Muscle of leg (tissue), 16 donors: ENCODE measurements at places on chromosomes 5 and 9. TPM values are rescaled to one million over a fixed set of nuclear protein-coding genes. Genes with fewer than 3 reads are reported as not detected.

DNA sequence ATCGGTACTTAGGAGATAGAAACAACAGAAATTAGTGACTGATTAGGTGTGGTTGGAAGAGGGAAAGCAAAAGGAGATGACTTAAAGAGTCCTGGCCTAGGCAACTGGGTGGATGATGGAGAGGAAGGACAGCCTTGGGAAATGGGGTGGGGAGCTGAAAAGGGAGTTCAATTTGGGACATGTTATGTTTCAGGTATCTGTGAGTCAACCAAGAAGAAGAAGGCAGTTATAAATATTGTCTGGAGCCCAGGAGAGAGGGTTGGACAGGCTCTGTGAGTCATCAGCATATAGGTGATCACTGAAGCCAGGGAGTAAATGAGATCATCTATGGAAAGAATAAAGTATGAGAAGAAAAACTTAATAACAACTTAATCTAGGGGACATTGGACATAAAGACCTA lies 357.7 kb downstream of the NPR3 start:
- DNase-seq = peak; percentile 41
- no peak overlapping the region for H3K4me3 ChIP-seq
- no peaks in the 10 kb centered on the region for H3K36me3 ChIP-seq
- H3K27ac ChIP-seq = no peak overlapping the region
- no peaks in the 10 kb centered on the region for H3K27me3 ChIP-seq
- no peaks in the 10 kb centered on the region for H3K4me1 ChIP-seq

GRCh38 chr5:38871790-38872551 lies 26.2 kb downstream of the OSMR start:
- H3K4me3 ChIP-seq = no peak overlapping the region
- peaks cover under 1% of the 10 kb centered on the region for H3K36me3 ChIP-seq
- H3K4me1 ChIP-seq = no peaks in the 10 kb centered on the region

GRCh38 chr9:113989714-113990569 lies 88.2 kb downstream of the AMBP start:
- DNase-seq = no peak
- no peaks in the 10 kb centered on the region for H3K27me3 ChIP-seq
- H3K36me3 ChIP-seq = peaks cover 14% of the 10 kb centered on the region
- no peak overlapping the region for H3K4me3 ChIP-seq
- peak overlapping the region; percentile 91 for H3K27ac ChIP-seq

FAM153A gene
- 0.31 TPM for total RNA-seq

DNA sequence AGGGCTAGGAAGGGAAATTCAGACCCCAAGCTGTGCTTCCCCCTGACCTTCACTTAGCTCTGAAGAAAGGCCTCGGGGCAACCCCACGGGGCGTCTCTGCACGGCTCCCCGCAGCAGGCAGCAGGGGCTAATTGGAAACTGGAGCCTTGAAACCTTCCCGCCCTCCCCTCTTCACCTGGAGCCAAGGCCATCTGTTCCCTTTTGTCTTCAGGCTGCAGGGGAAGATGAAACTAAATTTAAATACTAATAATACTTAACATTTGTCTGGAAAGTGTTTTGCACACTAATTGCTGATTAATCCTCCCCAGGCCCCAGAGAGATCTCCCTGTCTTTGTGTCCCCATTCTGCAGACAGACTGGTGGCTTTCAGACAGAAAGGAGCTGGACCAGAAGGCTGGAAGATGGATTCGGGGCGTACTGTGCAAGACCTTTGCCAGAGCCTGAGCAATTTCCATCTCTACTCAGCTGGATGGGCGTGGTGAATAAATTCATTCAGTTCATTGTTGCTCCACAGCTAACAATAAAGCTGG lies 34.1 kb upstream of the CPLX2 start:
- H3K4me3 ChIP-seq = no peak overlapping the region
- no peaks in the 10 kb centered on the region for H3K4me1 ChIP-seq

GRCh38 chr9:84862810-84863287 lies 193.3 kb downstream of the NTRK2 start:
- no peaks in the 10 kb centered on the region for H3K36me3 ChIP-seq
- H3K27me3 ChIP-seq = no peaks in the 10 kb centered on the region
- peak; percentile 49 for DNase-seq
- no peak overlapping the region for H3K4me3 ChIP-seq

MCTP1 gene
- 11.0 TPM for total RNA-seq

- H3K4me1 ChIP-seq = peaks cover 3% of the 10 kb centered on the region
- peak overlapping the region; percentile 81 for H3K27ac ChIP-seq
- no peak overlapping the region for H3K4me3 ChIP-seq
- H3K36me3 ChIP-seq = no peaks in the 10 kb centered on the region
- H3K27me3 ChIP-seq = no peaks in the 10 kb centered on the region
- DNase-seq = peak; percentile 90
Observed at GRCh38 chr5:97554977-97555643, 372.1 kb upstream of the RIOK2 start.

PRR7 gene
- 0.93 TPM for total RNA-seq

GRCh38 chr5:122880749-122881148 lies 35.3 kb downstream of the SNX24 start:
- no peaks in the 10 kb centered on the region for H3K27me3 ChIP-seq
- no peak overlapping the region for H3K27ac ChIP-seq
- H3K36me3 ChIP-seq = no peaks in the 10 kb centered on the region

DNA sequence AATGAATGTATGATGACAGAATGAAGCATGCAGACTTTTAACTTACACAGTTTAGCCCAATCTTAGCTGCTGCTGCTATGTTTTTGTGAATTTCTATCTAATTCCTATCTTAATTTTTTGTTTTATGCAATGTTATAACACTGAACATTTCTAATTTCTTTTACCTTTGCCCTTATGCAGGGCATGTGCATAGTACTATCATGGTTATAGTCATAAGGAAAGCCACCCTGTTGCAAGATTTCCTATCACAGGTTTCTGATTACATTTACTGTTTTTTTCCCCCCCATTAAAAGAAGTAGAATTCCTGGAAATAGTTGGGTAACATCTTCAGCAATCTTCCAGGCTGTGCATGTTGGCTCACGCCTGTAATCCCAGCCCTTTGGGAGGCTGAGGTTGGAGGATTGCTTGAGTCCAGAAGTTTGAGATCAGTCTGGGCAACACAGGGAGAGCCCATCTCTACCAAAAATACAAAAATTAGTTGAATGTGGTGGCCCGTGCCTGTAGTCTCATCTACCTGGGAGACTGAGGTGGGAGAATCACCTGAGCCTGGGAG lies 164.4 kb downstream of the KDM4C start:
- no peak overlapping the region for H3K27ac ChIP-seq
- no peaks in the 10 kb centered on the region for H3K27me3 ChIP-seq
- H3K36me3 ChIP-seq = peaks cover 4% of the 10 kb centered on the region
- DNase-seq = no peak

DNA sequence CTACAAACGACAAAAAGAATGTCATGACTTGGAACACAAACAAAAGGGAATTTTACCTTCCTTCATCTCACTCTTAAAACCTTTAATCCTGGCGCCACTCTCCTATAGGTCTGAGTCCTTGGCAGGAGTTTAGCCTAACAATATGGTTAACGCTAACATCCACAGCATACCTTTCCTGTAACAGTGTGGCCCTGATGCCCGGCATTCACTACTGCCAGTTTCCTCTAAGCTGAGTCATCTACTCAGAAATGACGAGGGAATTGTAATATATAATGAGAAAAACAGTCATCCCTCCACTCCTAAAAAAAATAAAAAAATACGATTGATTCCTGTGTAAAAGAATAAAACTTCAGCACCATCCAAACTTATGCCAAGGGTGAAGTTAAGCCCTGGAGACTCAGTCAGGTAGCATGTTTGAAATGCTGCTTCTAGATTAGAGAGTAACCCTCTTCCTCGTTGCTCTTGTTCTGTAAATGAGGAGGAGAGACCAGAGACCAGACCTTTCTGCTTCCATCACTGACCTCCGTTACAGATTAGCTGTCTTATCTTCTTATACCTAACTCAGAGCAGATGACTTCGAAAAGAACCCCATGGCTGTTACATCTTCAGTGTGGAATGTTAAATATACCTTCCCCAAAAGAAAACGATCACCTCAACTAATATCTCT lies 37.4 kb downstream of the CCDC125 start:
- no peaks in the 10 kb centered on the region for H3K36me3 ChIP-seq
- no peaks in the 10 kb centered on the region for H3K4me1 ChIP-seq
- H3K27ac ChIP-seq = peak overlapping the region; percentile 3
- no peaks in the 10 kb centered on the region for H3K27me3 ChIP-seq

- DNase-seq = peak; percentile 20
- no peak overlapping the region for H3K4me3 ChIP-seq
- no peak overlapping the region for H3K27ac ChIP-seq
- H3K4me1 ChIP-seq = no peaks in the 10 kb centered on the region
- no peaks in the 10 kb centered on the region for H3K27me3 ChIP-seq
Observed at GRCh38 chr5:128673970-128674369, 135.9 kb upstream of the FBN2 start.

- DNase-seq = peak; percentile 12
- H3K4me1 ChIP-seq = no peaks in the 10 kb centered on the region
- no peaks in the 10 kb centered on the region for H3K27me3 ChIP-seq
- no peak overlapping the region for H3K27ac ChIP-seq
- no peak overlapping the region for H3K4me3 ChIP-seq
Observed at GRCh38 chr9:116209414-116210116, 56.0 kb downstream of the PAPPA start.

IFNB1 gene
- total RNA-seq = not detected

- no peaks in the 10 kb centered on the region for H3K36me3 ChIP-seq
- H3K27ac ChIP-seq = peak overlapping the region; percentile 18
- no peaks in the 10 kb centered on the region for H3K27me3 ChIP-seq
- H3K4me1 ChIP-seq = peaks cover 11% of the 10 kb centered on the region
Observed at GRCh38 chr5:39547553-39548154, 122.9 kb upstream of the DAB2 start.

RGS7BP gene
- 5.3 TPM for total RNA-seq

BRINP1 gene
- total RNA-seq = 0.18 TPM

PCDHGB6 gene
- 3.0 TPM for total RNA-seq

GRCh38 chr5:31855134-31856040 lies 216.5 kb downstream of the PDZD2 start:
- DNase-seq = peak; percentile 48
- H3K36me3 ChIP-seq = no peaks in the 10 kb centered on the region
- peak overlapping the region; percentile 56 for H3K4me3 ChIP-seq
- peak overlapping the region; percentile 79 for H3K27ac ChIP-seq
- peaks cover 15% of the 10 kb centered on the region for H3K27me3 ChIP-seq

DNA sequence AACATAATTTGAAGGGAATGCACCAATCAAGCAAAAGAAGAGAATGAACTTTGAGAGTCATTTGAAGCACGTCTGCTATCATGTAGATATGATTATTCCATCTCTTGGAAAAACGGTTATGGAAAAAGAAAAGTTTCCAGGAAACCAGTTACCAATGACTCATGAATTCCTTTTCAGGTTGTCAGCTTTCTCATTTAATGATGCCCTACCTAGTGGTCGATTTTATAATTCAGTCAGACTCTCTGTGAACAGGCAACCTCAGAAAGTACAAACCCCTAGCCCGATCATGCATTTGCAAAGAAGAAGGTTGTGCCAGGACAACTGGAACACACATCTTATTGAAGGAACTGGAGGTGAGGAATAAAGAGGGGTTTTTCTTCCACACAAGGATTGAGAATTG lies 355.1 kb upstream of the GRIA1 start:
- H3K4me3 ChIP-seq = no peak overlapping the region
- H3K27ac ChIP-seq = no peak overlapping the region
- H3K4me1 ChIP-seq = no peaks in the 10 kb centered on the region
- H3K27me3 ChIP-seq = no peaks in the 10 kb centered on the region
- no peaks in the 10 kb centered on the region for H3K36me3 ChIP-seq

- H3K4me3 ChIP-seq = no peak overlapping the region
- peaks cover 8% of the 10 kb centered on the region for H3K4me1 ChIP-seq
- H3K27ac ChIP-seq = no peak overlapping the region
- peaks cover 3% of the 10 kb centered on the region for H3K27me3 ChIP-seq
Observed at GRCh38 chr5:135076801-135077200, 42.8 kb upstream of the PITX1 start.

DNA sequence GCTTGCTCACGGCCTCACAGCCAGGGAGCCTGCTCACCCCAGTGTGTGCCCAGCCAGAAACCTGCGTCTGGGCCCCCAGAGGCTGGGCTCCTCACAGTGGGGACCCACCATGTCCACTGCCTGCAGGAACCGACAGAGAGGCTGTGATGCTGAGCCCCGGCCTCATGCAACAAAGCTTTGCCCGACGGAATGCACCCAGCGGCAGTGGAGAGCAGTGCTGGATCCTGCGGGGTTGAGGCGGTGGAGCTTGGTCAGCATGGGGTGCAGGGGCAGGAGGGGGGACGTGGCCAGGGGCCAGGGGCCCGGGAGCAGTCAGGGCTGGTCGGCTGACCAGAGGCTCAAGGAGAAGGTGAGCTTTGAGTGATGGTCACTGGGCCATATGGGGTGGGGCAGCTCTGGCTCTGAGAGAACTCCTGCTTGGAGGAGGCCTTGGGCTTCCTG lies 7.7 kb upstream of the CEP72 start:
- no peaks in the 10 kb centered on the region for H3K4me1 ChIP-seq
- no peak overlapping the region for H3K4me3 ChIP-seq
- no peak for DNase-seq
- H3K36me3 ChIP-seq = no peaks in the 10 kb centered on the region

SLC46A2 gene
- total RNA-seq = 0.04 TPM

DNA sequence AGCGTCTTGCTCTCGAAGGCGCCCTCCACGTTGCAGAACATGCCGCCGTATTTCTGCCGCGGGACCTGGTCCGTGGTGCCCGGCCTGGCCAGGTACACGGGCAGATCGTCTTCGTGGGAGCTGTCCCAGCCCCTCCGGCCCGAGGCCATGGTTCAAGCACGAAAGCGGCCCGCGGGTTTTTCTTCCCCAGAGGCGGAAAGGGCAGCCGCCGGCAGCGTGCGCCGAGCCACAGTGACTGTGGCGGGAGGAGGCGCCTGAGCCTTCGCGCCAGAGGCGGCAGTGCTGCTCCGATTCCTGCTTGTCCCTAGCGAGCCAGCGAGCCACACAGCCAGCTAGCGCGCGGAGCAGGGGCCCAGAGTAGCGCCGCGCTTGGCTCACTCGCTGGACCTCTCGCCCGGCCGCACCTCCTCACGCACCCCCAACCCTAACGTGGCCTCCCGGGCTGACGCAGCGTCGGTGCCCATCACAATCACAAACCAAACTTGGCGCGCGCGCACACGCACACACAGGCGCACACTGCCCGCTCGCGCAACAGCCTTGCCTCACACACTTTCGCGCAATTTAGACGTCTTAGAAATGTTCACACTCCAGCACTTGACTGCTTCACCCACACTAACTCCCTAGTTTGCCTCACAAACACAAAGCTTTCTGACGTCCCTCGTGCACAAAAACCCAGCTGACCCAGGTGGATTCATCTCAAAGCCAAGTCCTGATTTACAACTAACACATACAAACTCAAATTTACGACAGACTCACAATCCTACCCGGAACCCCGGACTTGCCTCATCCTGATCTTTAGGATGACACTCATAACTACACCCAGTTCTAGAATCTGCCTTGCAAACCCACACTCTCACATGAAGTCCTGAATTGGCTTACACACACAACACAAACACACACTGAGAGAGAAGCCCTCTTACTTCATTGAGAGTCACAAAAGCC lies at the start of gene DPYSL3:
TSS of gene DPYSL3 (minus strand) at position 359 of the 942 bp plus-strand sequence. CDS start at position 149, 210 bp downstream.
- DNase-seq = peak; percentile 91
- H3K4me1 ChIP-seq = peaks cover 4% of the 10 kb centered on the region
- H3K27me3 ChIP-seq = peaks cover 12% of the 10 kb centered on the region
- peak within 1 kb of the TSS; percentile 84 for H3K27ac ChIP-seq
- H3K4me3 ChIP-seq = peak within 1 kb of the TSS; percentile 67

- no peaks in the 10 kb centered on the region for H3K4me1 ChIP-seq
- no peaks in the 10 kb centered on the region for H3K36me3 ChIP-seq
- DNase-seq = no peak
- H3K27ac ChIP-seq = no peak overlapping the region
Observed at GRCh38 chr5:129804705-129805104, 56.8 kb downstream of the MINAR2 start.
